ENCODE measurements at places on chromosomes 12 and 14.

DNA sequence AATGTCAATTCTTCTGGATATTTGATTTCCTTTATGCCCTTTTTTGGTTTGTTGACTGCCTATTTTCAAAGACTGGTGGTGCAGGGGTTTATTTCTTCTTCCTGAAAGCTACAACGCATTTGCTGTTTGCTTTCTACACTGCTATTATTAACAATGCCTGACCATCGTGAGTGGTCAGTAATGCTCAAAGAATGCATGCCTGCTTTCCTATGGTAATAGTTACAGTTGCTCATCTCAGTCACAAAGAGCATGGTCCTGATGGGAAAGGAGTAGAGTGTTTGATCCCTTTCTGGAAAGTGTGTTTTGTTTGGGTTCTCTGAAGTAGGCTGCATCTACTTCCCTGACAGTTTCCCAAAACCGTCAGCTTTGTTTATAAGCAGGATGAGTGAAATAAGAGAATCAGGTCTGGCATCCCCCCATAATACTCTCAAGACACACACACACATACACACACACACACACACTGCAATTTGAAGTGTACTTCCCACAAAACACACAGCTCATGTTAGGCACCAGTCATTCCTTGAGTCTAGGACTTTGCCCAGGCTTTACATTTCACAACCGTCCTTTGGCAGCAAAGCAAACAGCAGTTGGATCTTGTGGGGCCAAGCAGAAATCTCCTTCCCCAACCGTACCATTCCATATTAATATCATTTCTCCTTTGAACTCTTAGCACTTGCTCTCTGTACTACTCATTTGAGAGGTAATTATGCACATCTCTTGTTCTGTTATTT is 56.6 kb downstream of the SUDS3 start:
- no peak for DNase-seq

GRCh38 chr14:95540236-95540855 is 5.5 kb downstream of the GLRX5 start:
- no peak for DNase-seq

DNA sequence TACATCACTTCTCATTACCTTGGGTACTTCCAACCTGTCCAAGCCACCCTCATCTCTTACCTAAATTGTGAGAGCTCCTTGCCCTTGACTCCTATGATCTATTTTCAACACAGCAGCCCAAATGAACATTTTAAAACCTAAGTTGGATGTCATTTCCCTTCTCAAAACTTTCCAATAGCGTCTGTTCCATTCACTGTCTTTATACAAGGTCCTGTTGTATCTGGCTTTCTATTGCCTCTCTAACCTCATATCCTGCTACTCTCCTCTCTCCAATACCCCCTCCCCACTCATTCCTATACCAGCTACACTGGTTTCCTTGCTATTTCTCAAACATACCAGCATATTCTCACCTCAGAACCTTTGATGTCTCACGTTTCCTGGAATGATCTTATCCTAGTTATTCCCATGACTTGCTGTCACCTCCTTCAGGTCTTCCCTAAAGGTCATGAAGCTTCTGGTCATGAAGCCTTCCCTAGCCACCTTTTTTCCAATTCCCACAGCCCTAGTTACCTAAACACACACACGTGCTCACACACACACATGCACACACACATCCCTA is 4.1 kb upstream of the KANSL2 start:
- no peak for DNase-seq

GRCh38 chr12:127268706-127269425 is 998.1 kb upstream of the TMEM132C start:
- DNase-seq, result no peak

All from stimulated activated CD4-positive, alpha-beta T cell treated with anti-CD3 and anti-CD28 coated beads, Interleukin-15, amount 100 ng/mL, for 24 hours (primary cell).